Stimulated activated CD8-positive, alpha-beta memory T cell treated with anti-CD3 and anti-CD28 coated beads, Interleukin-15, amount 100 ng/mL, for 4 hours (primary cell): ENCODE measurements at places on chromosomes 7 and 10.

- DNase-seq, result no peak
Measured at GRCh38 chr7:91330866-91331265, 66.6 kb downstream of the FZD1 start.

GRCh38 chr10:82464191-82464818 is 589.3 kb downstream of the NRG3 start:
- no peak for DNase-seq

- DNase-seq, result no peak
Measured at GRCh38 chr7:92880212-92881090, 44.1 kb upstream of the CDK6 start.

GRCh38 chr10:80599424-80599847 is 61.7 kb downstream of the SH2D4B start:
- DNase-seq, result no peak

GRCh38 chr7:156781972-156782371 is 111.0 kb downstream of the LMBR1 start:
- DNase-seq, result no peak

GRCh38 chr10:43205681-43206390 is 61.0 kb downstream of the RASGEF1A start:
- no peak for DNase-seq

GRCh38 chr7:29043576-29043975 is 85.4 kb upstream of the TRIL start:
- DNase-seq, result no peak

DNA sequence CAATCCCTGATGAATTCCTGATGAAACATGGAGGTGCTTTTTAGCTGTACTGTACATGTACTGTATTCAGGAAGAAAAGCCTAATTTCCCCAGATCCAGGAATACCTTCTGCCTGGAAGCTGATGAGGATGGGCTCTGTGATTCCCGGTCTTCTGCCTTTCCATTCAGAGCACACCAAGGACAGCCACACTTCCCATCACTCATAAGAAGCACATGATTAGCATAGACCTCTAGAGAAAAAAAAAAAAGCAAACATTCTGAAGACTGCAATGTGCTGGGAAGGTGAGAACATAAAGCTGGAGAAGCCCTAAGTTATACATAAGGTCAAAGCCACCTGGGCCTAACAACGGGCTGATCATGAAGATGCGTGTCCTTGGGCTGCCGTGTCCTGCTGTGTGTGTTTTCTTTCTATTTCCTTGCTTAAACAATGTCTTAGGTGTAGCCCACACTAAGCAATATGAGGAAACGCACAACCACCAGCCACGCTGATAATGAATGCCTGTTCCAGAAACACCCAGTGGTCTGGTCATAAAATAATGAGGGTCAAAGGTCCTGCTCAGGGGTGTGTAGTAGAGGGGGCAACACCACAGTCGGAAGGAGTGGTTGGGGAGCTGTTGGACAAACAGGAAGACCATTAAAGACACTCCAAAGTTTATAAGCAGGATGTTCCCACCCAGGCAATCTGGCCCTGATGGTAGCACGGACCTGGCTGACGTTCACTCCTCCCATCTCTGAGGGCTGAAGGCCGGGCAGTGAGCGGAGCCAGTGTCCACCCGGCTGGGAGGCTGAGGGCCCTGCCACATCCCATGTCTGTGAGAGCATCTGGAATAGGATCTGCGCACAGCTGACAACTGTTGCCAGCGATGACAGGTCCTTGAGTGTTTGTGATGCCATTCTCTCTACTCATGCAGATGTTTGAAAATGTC is 7.9 kb downstream of the PKD1L1 start:
- no peak for DNase-seq

DNA sequence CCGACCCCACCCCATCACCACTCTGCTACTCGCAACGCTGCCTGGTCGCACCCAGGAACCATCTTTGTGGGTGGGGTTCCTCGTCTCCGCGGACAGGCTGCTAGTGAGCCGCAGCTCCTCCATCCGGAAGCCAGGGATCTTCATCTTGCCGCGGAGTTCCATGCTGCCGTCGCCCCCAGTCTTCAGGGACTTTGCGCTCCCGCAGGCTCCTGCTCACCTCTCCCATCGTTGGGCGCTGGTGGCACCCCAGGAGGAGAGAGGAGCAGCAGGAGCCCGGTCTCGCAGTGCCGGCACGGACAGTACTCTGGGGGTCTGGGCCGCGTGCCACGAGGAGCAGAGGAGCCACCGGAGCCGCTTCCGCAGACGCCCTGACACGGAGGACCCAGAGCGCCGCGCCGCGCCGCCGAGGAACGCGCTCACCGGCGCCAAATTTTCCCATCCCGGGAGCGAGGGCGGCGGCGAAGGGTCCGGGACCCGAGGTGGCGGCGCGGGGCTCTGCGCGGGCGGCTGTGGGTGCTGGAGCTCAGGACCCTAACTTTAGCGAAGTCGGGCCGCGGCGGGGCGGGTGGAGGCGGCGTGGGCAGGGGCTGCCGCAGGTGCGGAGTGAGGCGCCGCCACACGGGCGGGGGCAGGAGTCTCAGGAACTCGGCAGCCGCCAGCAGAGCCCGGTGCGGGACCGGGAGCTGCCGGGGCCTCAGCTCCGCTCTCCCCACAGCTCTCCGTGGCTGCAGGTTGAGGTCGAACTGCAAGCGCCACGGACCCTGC is 750.1 kb upstream of the SORCS1 start:
- DNase-seq, result no peak

- DNase-seq, result no peak
Measured at GRCh38 chr7:116984511-116984910, 31.2 kb downstream of the ST7 start.

- no peak for DNase-seq
Measured at GRCh38 chr7:714251-714671, 12.2 kb upstream of the DNAAF5 start.

DNA sequence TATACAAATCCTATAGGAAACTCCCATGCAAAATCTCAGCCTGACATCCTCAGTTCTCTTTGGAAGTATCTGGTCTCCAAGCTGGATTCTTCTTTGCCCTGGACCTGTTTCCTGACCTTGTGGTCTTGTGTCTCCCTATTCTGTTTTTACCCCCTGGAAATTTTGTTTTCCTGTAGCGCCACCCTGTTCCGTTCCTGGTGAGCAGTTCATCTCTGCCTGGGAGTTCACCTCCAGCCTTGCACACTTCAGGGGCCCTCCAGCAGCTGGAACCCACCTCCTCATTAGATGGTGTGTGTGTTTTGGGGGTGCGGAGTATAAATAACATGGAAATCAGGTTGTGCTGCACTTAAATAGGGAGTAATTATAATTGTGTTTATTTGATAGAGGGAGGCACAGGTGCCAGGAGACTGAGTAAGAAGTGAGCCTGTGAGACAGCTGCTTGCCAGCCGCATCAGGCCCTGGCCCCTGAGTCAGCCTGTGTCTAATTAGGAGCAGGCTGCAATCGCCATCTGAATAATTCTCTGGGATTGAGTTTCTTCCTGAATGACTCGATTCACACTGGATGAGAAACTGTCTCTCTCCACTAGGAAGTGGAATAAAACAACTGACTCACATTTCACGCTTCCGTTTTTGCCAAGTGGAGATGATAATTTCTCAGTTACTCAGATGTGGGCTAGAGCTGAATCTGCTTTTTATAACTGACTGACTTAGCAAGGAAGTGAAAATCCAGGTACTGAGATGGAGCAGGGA is 69.4 kb upstream of the HECTD2 start:
- no peak for DNase-seq

GRCh38 chr10:51707821-51708424 is 8.5 kb upstream of the CSTF2T start:
- DNase-seq, result no peak

DNA sequence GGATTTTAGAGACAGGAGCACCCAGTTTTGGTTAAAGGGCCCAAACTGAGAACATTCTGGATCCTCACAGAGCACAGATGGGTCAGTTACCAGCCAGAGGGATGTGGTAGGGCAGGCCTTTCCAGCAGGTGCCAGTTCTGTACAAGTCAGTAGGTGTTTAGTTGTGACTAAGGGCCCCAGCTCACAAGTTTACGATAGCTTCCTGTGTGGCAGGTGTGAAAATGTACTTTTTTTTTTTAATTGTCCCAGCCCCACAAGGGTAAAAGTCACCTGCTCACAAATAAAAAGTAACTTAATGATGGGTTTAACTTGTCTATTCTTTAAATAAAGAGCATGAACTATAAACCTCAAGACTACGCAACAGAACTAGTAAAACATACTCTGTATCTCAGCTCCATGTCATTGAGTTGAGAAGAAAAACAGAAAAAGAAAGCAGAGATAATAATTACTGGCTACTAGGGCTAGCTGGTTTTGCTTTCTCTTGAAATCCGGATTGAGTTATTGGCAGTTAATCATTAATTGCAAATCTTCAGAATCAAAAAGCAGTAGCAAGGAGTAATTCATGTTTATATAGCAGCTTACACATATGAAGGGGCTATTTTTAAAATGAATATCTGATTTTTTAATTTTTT is 15.4 kb downstream of the NFE2L3 start:
- no peak for DNase-seq
